ENCODE measurements at places on chromosomes 3 and 15. TPM values are rescaled to one million over a fixed set of nuclear protein-coding genes. Genes with fewer than 3 reads are reported as not detected.

Gene CCDC33
- not detected for total RNA-seq

DNA sequence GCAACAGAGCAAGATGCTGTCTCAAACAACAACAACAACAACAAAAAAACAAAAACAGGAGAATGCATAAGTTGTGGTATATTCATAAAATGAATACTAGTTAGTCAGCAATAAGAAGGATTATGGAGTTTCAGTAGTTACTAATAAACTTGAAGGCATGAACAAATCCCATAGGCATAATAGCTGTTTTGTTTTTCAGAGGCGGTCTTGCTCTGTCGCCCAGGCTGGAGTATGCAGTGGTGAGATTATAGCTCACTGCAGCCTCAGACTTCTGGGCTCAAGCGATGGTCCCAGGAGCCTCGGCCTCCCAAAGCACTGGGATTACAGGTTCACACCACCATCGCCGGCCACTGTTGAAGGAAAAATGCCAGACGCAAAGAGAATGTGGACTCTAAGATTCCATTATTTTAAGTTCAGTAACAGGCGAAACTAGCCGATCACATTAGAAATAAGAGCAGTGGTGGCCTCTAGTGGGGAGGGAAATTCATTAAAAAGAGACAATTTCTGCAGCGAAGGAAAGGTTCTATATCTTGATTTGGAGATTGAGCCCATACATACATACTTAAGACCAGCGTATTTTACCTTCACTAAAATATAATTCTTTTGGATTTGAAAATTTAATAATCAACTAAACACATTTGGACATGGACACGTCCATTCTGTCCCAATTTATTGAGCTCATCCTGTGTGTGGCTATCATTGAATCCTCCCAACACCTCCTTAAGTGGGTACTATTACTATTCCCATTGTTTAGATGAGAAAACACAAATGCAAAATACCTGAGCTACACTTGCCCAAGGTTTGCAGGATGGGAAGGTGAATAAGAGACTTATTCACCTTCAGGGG is 27.4 kb upstream of the HDAC11 start:
- DNase-seq, result no peak

Gene COL6A5
- total RNA-seq, result not detected

GRCh38 chr15:39193611-39194010 is 387.3 kb upstream of the THBS1 start:
- DNase-seq, result no peak

GRCh38 chr3:183131186-183131725 is 31.3 kb downstream of the LAMP3 start:
- DNase-seq, result no peak

DNA sequence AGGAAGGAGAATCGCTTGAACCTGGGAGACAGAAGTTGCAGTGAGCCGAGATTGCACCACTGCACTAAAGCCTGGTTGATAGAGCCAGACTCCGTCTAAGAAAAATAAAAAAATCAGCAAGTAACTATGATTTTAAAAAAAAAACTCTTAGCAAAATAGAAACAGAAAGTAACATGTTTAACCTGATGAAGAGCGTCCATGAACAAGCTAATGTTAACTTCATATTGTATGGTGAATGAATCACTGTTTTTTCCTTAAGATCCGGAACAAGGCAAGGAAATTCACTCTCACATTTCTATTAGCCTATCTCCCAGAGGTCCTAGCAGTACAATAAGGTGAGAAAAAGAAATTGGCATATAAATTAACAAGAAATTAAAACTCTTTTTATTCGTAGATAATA is 69.0 kb downstream of the RFX7 start:
- no peak for DNase-seq

DNA sequence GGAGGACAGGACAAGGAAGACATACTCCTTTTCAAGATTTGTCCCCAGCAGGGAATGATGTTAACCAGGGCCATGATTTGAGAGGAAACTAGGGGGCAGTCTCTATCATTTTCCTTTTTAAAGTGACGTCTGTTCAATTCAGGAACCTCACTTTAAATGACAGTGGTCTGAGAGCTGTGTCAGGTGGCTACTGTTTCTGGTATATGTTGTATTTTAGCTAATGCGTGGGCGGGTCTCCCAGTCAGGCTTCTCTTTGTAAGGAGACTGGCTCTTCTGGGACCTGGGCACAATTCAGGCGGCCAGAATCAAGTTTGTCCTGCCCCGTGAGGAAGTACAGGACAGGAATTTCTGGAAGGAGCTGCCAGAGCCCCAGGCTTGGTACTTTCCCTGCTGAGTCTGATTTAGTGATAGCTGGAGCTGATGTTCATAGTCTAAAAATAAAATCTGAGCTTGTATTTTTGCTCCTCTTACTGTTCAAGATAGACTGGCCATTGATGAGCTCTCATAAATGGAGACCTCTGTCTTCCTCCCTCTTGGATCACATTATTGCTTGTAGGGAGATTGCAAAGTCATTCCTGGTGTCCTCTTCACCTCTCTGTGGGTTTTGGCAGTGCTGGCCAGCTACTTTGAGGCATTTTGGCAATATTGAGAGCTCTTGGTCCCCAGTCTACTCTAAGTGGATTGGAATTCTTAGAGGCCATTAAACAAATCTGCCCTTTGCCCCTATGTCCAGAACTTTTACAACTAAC is 25.6 kb downstream of the SQOR start:
- no peak for DNase-seq

GRCh38 chr15:77507911-77508310 is 87.2 kb downstream of the HMG20A start:
- DNase-seq, result peak; percentile 72

Gene GP5
- 0.11 TPM for total RNA-seq

- no peak for DNase-seq
Observed at GRCh38 chr15:74402337-74402841, 31.4 kb downstream of the SEMA7A start.

- DNase-seq, result no peak
Observed at GRCh38 chr3:12380461-12380860, 91.6 kb downstream of the PPARG start.

Gene GNB4
- 25.3 TPM for total RNA-seq

GRCh38 chr3:33167716-33168336 is 50.8 kb downstream of the SUSD5 start:
- DNase-seq, result no peak

GRCh38 chr15:27196691-27197090 is 225.7 kb downstream of the GABRG3 start:
- DNase-seq, result no peak

- DNase-seq, result no peak
Observed at GRCh38 chr3:31035681-31036080, 141.2 kb upstream of the GADL1 start.

DNA sequence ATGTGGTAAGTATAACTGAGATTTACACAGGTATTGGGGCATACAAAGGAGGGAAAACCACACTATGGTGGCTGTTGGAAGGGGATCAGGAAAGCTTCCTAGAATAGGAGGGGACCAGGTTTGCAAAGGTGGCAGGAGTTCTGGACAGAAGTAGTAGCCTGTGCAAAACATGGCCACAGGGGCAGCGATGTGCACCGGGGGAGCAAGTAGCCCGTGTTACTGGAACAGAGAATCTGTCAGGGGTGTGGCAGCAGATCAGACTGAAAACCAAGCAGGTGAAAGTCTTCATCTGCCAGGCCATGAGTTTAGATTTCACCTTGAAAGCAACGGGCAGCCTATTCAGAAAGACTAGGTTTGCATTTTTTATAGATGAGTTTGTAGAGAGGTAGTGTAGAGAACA is 182.3 kb upstream of the LPP start:
- no peak for DNase-seq

GRCh38 chr3:184945886-184946625 is 134.1 kb downstream of the VPS8 start:
- DNase-seq, result no peak

GRCh38 chr15:98690272-98690950 is 42.1 kb downstream of the IGF1R start:
- DNase-seq, result no peak

Gene PLOD2
- total RNA-seq, result 41.3 TPM

Gene LRRC31
- total RNA-seq, result not detected

DNA sequence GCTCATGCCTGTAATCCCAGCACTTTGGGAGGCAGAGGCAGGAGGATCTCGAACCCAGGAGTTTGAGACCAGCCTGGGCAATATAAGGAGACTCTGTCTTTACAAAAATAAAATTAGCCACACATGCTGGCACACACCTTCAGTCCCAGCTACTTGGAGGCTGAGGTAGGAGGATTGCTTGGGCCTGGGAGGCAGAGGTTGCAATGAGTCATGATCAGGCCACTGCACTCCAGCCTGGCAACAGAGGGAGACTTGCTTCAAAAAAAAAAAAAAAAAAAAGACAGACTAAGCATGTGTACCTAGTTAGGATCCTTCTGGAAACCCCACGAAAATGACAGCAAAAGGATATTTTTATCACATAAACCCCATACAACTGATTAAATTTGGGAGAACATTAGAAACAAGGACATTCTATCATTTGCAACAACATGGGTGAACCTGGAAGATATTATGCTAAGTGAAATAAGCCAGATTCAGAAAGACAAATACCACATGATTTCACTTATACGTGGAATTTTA is 44.9 kb downstream of the METTL6 start:
- DNase-seq, result no peak

- no peak for DNase-seq
Observed at GRCh38 chr3:52084216-52084945, 28.0 kb upstream of the DUSP7 start.

- DNase-seq, result no peak
Observed at GRCh38 chr15:65945616-65946015, 76.3 kb downstream of the RAB11A start.

Gene SLC30A4
- 3.4 TPM for total RNA-seq

Gene CCR1
- 10.2 TPM for total RNA-seq

Gene DPPA2
- not detected for total RNA-seq

Gene PRTG
- total RNA-seq, result 0.21 TPM

Data from ascending aorta (tissue), 2 donors.